Right renal pelvis (tissue), 4 donors: ENCODE measurements at places on chromosomes 3 and 15. TPM values are rescaled to one million over a fixed set of nuclear protein-coding genes. Genes with fewer than 3 reads are reported as not detected.

The ADAMTS7 gene
- polyA plus RNA-seq = 21.6 TPM

DNA sequence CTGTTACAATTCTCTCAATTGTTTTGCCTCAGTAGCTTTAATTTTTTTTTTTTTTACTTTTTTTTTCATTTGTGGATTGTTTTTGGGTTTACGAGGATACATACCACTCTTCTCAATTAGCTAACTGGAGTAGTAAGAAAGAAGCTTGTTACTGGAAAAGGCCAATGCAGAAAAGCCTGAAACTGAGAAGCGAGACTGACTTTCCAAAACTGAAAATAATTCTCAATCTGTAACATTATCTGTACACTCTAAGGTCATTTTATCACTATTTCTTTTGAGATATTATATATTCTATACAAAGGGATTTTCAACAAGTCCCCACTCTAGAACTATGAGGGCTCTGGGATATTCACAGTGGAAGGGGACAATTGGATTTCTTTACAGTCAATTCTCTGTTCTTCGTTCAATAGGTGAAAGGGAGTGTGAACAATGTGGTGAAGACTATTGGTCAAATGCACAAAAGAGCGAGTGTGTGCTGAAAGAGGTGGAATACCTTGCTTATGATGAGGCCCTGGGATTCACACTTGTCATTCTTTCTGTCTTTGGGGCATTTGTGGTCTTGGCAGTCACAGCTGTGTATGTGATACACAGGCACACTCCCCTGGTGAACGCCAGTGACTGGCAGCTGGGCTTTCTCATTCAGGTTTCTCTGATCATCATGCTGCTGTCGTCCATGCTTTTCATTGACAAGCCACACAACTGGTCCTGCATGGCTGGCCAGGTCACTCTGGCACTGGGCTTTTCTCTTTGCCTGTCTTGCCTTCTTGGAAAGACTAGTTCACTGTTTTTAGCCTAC is 83.9 kb upstream of the KCNAB1 start:
- DNase-seq = no peak

DNA sequence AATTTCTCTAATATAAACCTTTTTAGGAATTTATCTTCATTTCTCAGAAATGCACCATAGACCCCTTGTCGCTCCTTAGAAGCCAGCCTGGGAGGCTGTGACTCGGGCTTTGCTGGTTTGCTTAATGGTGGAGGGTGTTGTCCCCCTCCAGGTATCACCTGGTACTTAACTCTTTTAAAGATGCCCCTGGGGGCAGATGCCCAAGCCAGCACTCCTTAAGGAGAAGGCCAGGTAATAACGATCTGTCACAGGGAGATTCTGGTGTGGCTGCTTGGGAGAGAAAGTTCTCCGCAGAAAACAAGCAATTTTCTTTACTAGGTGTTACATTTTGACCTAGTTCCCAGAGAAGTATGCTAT is 22.3 kb downstream of the EHD4 start:
- DNase-seq = no peak

DNA sequence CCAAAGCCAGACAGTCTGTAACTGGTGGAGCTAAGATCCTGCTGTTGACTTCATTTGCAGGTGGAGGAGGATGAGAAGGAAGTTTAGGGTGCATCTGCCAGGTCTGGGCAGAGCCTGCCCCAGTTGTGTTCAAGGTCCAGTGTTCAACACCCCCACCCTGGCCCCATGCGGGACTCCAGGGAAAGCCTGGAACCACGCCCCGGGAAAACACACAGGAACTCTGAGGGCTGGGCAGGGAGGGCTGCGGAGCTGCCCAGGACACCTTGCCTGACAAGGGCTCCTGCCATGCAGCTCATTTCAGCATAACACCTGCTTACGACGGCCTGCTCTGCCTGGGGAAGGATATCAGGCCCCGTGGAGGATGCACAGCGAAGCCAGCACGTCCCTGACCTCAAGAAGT is 286.3 kb downstream of the XXYLT1 start:
- no peak for DNase-seq

- DNase-seq = no peak
These were observed 45.0 kb upstream of the FGF12 start for GRCh38 chr3:192772240-192772894.

- DNase-seq = no peak
These were observed 4.1 kb downstream of the UBE2E1 start for GRCh38 chr3:23809840-23810342.

DNA sequence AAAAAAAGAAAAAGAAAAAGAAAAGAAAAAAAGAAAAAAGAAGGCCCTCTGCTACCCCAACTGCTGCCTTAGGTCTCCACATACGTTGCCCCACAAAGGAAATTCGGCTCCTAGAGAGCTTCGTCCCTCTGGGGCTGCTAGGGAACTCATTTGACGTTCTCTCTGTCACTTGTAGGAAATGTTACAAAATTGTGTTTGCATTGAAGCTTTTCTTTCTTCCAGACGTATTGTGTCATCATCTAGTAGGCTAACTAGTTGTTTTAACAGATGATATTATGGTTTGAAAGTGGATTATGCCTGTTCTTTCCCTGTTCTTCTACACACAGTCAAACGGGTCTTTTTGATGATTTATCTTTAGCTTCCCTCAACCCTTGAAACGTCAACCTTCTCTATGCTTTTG is 125.3 kb downstream of the BDH1 start:
- no peak for DNase-seq

The LDHAL6B gene
- polyA plus RNA-seq = 0.17 TPM

The MNS1 gene
- 28.7 TPM for polyA plus RNA-seq

- DNase-seq = no peak
These were observed 334.7 kb upstream of the RASGRP1 start for GRCh38 chr15:38899300-38899699.

DNA sequence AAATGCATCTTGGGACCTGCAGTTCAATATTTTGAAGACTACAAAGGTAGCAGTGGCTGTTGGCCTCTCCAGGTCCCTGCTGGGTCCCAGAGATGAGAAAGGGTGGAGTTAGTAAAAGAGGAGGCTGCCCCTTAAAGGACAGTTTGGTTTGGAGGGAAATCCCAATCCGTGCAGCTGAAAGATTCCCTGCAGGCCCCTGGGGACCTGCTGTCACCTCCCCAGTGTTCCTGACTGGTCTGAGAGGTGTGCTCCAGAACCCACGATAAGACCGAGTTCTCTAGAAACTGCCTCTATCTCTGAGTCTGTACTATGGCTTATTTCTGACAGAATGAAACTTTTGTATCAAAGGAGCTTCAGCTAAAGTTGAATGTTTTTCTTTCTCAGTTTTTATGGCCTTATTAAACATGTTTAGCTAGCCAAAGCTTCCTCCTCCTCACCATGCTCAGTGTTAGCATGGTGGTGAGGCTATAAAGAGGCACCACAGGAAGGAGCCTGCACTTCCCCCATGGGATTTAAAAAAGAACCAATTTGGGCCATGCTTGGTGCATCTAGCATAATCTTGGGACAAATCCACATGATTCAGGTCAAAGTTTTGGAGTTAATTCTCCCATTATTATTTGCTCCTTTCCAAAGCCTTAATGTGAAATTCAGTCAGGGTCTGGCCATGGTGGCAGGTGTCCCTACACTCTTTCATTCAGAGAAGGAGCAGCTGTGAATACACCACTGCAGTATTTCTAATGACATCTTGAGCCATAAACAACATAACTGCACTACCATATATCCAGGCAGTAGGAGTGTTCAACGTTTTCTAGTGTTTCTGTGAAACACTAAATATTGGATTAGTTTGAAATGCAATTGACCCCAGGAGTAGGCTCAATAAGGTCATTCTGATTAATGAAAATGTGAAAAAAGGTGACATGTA is 74.4 kb downstream of the ATP1B3 start:
- no peak for DNase-seq

- DNase-seq = no peak
These were observed 47.7 kb downstream of the RPLP1 start for GRCh38 chr15:69500339-69500738.

The GALNT15 gene
- polyA plus RNA-seq = 2.0 TPM

The MRAS gene
- polyA plus RNA-seq = 30.7 TPM

DNA sequence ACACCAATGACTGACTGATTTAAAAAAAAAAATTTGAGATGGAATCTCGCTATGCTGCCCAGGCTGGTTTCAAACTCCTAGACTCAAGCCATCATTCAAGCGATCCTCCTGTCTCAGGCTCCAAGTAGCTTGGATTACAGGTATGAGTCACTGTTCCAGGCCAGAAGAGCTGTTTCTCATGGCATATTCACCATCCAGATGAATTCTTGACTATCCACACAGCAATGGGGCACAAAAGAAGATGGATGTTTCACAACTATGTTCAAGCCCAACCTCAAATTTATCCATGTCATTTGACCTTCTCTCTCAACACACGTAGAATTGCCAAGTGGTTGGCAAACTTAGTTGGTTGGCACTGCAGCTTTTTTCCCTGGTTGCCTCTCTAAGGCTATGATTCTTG is 40.6 kb downstream of the PRICKLE2 start:
- no peak for DNase-seq

The LEKR1 gene
- 2.8 TPM for polyA plus RNA-seq

The CHDH gene
- polyA plus RNA-seq = 9.7 TPM

The SERPINI2 gene
- 0.57 TPM for polyA plus RNA-seq

GRCh38 chr15:94494732-94495131 is 263.4 kb downstream of the MCTP2 start:
- DNase-seq = no peak

DNA sequence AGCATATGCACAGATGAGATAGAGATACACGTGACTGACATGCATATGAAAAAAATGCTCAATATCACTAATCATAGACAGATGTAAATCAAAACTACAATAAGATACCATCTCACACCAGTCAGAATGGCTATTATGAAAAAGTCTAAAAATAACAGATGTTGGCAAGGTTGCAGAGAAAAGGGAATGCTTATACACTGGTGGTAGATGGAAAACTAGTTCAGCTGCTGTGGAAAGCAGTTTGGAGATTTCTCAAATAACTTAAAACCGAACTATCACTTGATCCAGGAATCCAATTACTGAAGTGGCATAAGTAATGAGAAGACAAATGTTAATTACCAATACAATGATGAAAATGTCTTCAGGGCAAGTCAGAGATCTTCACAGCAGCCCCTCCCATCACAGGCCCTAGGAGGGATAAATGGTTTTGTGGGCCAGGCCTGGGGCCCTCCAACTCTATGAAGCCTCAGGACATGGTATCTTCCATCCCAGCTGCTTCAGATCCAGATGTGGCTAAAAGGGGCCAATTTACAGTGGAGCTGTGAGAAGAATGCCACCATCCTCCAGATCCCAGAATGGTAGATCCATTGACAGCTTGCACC is 71.4 kb upstream of the PLSCR4 start:
- no peak for DNase-seq

GRCh38 chr3:80000022-80000421 is 232.2 kb upstream of the ROBO1 start:
- no peak for DNase-seq
